ENCODE measurements at places on chromosomes 11 and 22. TPM values are rescaled to one million over a fixed set of nuclear protein-coding genes. Genes with fewer than 3 reads are reported as not detected.

NPAS4 gene
- polyA plus RNA-seq = 1.7 TPM

KIAA1671 gene
- 25.0 TPM for polyA plus RNA-seq

CSF2RB gene
- 2.2 TPM for polyA plus RNA-seq

PRR5 gene
- 44.5 TPM for polyA plus RNA-seq

SCUBE1 gene
- 4.4 TPM for polyA plus RNA-seq

IL17REL gene
- polyA plus RNA-seq = 0.31 TPM

FIBIN gene
- polyA plus RNA-seq = 14.5 TPM

TMEM45B gene
- 247 TPM for polyA plus RNA-seq

ANGPTL5 gene
- 0.06 TPM for polyA plus RNA-seq

DGCR6 gene
- polyA plus RNA-seq = 5.9 TPM

PTGDR2 gene
- polyA plus RNA-seq = 5.0 TPM

DAGLA gene
- polyA plus RNA-seq = 12.0 TPM

GAB4 gene
- not detected for polyA plus RNA-seq

DNA sequence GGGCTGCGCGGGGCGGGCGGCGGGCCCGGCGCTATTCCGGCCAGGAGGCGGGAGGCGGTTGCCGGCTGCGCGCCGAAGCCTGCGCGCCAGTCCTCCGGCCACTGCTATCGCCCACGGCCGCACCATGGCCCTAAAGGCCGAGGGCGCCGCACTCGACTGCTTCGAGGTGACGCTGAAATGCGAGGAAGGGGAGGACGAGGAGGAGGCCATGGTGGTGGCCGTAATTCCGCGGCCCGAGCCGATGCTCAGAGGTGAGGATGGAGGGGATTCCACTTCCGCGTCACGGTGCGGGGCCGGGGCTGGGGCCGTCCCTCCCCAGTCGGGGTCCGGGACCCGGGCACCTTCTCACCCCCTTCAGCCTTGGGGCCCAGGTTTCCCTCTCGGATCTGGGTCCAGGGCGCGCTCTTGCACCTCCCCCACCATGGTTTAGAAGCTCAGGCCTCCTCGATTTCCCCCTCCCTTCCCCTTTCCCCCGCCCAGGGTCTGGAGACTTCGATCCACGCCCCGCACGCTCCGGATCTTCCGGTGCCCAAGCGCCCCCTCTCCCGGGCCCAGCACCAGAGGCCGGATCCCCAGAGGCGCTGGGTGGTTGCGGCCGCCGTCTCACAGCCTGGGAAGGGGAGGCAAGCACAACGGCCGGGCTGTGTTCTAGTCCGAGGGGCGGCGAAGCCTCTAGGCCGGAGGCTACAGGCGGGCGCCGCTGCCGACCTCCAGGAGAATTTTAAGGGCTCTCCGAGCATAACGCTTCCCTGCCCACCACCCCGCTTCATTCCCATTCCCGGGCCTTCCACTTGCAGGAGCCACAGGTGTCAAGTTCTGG lies 517 bp downstream of the SPINDOC start:
- peak; percentile 40 for DNase-seq

GRCh38 chr22:40709752-40710413 lies 30.6 kb downstream of the MCHR1 start:
- peak; percentile 38 for DNase-seq

DNA sequence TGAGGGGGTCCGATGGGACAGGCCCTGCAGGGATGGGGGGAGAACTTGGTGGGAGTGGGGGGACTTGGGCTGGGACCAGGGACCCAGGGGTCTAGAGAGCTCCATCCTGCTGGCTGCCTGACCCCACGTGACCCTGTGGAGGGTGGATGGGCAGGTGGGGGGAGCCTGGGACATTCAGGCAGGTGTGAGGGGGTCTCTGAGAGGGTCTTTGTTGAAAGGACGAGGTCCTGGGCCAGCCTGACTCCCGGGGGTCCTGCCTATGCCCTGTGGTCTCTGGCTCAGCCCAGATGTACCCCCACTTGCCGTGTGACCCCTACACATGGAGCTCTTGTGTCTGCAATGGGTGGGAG lies 7.5 kb downstream of the LRRC56 start:
- no peak for DNase-seq

- peak; percentile 0 for DNase-seq
Measured at GRCh38 chr11:55697817-55698216, 35.8 kb downstream of the OR4C6 start.

DNA sequence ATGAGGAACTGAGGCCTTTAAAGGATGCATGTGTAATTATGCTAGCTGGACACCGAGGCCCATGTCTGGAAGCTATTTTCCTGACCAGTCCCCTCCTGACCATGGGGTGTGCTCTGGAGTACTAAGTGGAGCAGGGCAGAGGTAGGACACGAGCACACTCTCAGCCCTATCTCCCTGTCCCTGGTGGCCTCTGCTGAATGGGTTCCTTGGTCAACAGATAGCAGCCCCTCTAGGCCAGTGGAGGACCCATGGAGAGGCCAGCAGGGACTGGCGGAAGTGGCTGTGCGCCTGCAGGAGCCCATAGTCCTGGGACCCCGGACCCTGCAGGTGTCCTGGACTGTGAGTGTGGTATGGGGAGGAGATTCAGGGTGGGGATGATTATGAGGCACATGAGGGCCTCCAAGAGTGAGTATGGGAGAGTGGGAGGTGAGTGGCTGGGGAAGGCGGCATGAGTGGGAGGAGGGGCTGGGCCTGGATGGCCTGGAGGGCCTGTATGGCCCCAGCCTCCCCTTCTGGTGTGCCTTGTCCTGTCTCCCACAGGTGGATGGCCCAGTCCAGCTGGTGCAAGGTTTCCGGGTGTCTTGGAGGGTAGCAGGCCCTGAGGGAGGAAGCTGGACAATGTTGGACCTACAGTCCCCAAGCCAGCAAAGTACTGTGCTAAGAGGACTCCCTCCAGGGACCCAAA lies 9.5 kb downstream of the ROBO3 start:
- DNase-seq = no peak

- peak; percentile 5 for DNase-seq
Measured at GRCh38 chr11:65436412-65437032, 13.9 kb downstream of the NEAT1 start.

- peak; percentile 74 for DNase-seq
Measured at GRCh38 chr11:704781-705645, 1.0 kb upstream of the EPS8L2 start.

- no peak for DNase-seq
Measured at GRCh38 chr11:114156782-114157181, 97.3 kb downstream of the ZBTB16 start.

GRCh38 chr11:121067962-121068647 lies 32.9 kb upstream of the TECTA start:
- peak; percentile 44 for DNase-seq

- no peak for DNase-seq
Measured at GRCh38 chr22:46086577-46087335, 63.6 kb upstream of the PPARA start.

GRCh38 chr11:48161951-48162884 lies 54.4 kb upstream of the OR4B1 start:
- DNase-seq = no peak

DNA sequence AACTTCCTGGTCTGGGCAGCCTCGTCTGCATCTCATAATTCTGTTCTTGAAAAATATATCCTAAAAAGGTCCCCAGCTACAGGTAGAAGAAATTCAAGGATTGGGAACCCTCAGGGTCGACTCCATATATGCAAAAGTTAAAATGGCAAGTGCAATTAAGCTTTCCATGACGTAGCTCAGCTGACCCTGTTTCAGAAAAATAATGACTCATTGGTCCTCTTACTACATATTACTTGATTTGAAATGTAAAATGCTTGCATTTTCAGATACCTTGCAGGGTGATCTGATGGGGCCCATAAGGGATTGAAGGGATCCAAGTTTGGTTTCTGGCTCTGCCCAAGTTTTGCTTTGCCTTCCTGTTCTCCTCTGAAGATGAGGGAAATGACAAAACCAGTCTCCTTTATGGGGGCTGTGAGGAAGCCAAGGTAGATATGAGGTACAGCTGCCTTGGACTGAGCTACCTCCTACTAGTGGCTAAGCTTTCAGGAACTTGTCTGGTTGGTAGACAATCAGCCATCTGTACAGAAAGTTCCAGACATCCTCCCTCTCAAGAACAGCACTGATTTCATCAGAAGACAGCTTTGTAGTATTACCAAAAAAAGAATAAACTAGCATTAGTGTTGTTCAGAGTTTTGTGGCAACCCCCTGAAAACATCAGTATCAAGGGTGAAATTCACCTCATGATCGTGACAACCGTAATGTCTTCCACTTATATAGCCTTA lies 177.3 kb downstream of the DBX1 start:
- DNase-seq = no peak

GRCh38 chr11:34830648-34831047 lies 85.5 kb downstream of the APIP start:
- DNase-seq = no peak

DNA sequence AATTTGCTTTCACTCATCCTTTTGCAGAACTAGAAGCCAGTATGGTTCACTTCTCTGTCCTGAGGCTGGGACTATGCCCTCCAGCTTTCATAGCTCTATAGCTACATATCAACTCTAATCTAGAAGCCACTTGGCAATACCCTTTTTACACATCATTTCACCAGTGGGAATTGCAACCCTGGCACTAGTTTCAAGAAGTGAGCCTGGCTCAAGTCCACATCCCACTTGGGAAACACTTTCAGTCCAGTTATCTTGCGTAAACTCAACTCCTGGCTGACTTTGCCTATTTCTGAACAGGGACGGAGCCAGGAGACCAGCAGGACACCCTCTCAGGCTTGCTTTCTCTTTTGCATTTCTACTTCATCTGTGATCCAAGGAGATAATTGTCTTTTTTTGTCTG lies 19.9 kb upstream of the FAT3 start:
- DNase-seq = no peak

DNA sequence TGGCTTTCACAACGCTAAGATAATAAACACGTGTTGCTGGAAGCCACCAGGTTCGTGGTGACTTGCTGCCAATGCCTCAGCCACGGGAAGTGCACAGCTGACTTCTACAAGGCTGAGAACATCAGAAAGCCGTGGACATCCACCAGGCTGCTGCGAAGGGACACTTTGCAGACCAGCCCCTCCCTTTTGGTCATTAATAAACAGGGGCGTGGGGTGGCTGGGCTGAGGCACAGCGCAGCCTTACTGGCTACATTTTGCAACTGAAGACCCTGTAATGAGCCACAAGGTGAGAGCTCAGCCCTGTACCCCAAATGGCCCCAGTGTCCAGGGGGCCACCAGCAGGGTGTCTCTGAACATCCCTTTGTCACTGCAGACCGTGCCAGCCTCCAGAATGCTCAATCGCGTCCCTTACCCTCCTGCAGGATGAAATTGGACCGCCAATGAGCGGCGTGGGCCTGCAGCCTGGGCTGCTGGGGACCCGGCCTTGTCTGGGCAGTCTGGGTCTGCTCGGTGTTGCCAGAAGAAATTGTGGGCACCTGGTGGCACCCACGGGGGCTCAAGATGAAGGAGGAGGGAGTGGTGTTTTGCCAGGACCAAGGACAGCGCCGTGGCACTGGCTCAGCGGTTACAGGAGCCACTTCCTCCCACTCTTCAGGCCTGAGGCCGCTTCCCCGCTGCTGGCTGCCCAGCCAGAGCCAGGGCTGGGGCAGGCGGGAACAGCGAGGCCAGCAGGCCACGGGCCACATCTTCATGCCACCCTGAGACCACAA lies 181.9 kb downstream of the CTTN start:
- DNase-seq = no peak

- no peak for DNase-seq
Measured at GRCh38 chr11:788953-789940, 643 bp downstream of the CEND1 start.

GRCh38 chr11:61967924-61968757 lies 707 bp upstream of the FTH1 start:
- no peak for DNase-seq

DNA sequence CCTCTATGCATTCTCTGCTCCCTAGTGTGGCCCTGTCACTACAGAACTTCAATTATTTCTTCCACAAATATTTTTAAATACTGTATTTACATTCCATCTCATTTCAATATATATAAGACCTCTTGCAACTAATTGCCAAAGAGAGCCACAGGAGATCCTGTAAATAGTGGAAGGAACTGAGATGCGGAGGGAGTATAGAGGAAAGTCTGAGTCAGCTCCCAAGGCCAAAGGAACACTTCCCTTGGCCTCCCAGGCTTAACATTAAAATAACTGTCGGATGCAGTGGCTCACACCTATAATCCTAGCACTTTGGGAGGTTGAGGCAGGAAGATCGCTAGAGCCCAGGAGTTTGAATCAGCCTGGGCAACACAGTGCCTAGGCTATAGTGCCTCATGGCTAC lies 31.2 kb downstream of the RBFOX2 start:
- DNase-seq = no peak

DNA sequence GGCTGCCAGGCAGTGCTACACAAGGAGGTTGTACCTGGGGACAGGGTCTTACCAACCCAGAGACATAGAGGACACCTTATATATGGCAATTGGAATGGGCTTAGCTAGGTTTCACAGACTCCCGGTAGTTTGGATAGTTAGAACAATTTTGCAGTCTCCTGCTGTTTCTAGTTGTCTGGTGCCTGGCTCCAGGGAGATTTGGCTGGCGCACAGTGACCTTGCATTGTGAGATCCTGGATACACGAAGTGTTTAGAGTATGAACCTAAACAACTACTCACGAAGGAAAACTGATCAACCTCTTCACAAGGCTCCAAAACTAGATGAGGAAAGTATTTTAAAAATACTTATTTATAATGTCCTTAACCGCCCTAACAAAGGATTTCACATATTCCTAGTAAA lies 614.7 kb downstream of the FAM181B start:
- DNase-seq = no peak

DNA sequence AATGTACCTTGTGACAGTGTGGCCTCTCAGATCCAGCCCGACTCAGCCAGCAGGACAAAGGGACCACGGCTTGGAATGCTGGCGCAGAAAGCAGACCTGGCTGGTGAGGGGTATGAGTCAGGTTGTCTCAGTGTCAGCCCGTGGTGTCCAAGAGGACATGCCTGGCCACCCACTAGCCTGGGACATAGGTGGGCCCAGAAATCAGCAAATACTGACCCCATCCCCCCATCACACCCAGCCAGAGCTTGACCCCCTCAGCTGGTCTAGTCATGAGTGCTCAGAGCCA lies 4.5 kb downstream of the BANF1 start:
- no peak for DNase-seq

- no peak for DNase-seq
Measured at GRCh38 chr22:19801340-19802000, 40.9 kb downstream of the TBX1 start.

DNA sequence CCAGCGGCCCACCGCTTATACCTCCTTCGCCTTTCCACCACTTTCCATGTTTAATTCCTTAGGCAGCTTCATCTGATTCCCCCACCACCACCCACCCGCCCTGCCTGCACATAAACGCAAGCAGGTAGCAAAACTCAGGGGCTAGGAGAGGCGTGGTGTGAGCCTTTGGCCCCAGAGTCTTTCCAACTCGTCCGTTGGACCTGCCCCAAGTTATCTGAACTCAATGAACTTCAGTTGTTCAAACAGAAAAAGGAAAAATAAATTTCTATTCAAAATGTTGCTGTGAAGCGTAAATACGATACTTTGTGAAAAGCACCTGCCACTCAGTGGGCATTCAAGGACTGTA lies 814 bp upstream of the CDON start:
- peak; percentile 41 for DNase-seq

DNA sequence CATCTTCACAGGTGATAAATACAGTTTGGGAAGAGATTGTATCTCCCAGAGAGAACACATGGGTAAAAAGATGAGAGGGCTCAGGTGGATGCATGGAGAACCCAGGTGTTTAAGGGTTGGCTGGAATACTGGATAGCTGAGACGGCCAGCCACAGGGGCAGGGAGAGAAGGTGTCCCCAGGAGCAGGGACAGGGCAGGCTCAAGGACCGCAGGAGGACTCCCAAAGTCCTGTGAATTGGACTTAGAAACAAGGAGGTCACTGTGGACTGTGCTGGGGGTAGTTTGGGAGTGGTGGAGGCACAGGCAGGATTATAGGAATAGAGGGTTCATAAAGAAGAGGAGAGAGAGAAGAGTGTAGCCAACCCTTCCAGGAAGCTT lies 103.8 kb upstream of the PARVA start:
- no peak for DNase-seq

- no peak for DNase-seq
Measured at GRCh38 chr11:111944139-111944538, 7.0 kb downstream of the DIXDC1 start.

All from large intestine (tissue), 12 donors.